T-cell (primary cell): ENCODE measurements at places on chromosomes 12 and 14. TPM values are rescaled to one million over a fixed set of nuclear protein-coding genes. Genes with fewer than 3 reads are reported as not detected.

DNA sequence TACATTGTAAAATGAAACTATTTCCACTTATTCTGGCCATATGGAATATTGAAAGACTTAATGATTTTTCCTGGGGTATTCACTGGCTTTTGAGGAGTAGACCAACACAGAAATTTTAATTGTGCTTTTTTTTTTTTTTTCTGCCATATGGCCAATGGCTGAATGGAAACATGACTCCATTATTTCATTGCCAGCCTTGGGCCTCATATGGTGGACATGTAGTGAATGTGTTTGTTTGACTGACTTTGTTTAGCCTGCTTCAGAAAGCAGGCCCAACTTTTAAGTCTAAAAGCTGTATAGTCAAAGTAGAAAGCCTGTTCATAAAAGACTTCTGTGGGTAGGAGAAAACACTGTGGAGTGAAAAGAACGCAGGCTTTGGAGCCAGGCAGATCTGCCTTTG is 2.4 kb downstream of the GNG2 start:
- no peak for DNase-seq

DNA sequence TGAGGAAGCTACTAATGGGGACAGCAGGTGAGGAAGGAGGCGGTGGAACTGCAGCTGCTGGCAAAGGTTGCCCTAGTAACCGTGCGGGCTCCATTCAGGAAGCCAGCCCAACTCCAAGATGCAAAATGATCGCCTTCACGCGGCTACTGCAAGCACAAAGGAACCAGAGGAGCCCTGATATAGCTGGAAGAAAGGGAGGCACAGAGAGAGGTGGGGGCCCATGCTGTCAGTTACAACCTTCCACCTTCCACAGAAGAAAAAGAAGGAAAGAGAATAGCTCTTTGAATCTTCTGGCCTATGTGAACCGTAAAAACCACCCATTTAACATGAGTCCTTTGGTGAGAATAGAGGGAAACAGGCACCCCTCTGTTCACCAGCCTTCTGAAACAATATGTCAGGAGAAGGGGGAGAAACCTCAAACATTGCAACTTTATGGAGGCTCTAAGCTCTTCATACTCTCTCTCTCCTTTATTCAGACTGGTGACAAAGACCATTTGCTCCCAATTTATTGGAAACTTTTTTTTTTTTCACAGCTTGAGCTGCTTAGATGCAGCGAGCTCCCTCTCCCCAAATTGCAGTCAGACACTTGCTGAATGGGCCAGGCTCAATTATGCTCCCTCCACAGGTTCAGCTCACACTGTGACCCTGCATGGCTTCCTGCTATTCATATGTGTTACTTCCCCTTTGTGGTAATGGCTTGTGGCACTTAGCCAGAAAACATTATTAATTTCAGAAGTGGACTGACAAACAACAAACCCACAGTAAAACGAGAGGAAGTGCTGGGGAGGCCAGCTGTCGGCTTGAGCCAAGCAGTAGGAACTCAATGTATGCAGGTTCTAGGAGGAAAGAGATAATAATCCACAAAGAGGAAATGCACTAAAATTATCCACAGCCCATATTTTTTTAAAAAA is 6.2 kb downstream of the DUSP6 start:
- DNase-seq: no peak

DNA sequence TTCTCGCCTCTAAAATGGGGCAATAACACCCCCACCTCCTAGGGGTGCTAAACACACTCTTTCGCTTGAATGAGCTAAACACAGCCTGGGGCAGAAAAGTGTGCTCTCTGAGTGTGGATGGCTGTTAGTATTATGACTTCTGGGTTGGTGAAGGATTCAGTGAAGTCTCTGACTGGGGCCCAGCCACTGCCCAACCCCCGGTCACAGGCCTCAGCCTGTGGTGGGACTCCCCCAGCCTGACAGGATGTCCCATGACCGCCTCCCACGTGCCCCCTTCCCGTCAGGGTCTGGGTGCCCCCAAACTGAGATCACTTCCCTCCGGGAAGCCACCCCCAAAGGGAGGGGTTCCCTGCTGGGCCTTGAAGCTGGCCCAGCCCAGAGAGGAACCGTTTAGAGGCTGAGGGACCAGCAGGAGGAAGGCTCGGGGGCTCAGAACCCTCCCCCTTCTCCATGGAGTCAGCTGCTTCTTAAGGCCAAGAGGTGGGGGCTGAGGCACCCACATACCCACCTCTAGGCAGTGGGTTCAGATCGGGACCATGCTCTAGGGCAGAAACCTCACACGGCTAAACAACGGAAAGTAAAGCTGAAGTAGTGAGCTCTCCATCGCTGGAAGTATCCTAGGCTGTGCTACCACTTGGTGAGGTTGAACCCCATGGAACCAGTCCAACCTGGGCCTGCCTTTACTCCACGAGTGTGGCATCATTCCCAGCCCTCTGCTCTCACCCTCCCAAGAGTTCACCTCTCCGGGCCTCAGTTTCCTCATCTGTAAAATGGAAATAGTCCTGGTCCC is 13.8 kb downstream of the DTX1 start:
- no peak for DNase-seq

RAD9B gene
- total RNA-seq: not detected

C12orf56 gene
- not detected for total RNA-seq

SCNN1A gene
- total RNA-seq: 1.0 TPM

DNA sequence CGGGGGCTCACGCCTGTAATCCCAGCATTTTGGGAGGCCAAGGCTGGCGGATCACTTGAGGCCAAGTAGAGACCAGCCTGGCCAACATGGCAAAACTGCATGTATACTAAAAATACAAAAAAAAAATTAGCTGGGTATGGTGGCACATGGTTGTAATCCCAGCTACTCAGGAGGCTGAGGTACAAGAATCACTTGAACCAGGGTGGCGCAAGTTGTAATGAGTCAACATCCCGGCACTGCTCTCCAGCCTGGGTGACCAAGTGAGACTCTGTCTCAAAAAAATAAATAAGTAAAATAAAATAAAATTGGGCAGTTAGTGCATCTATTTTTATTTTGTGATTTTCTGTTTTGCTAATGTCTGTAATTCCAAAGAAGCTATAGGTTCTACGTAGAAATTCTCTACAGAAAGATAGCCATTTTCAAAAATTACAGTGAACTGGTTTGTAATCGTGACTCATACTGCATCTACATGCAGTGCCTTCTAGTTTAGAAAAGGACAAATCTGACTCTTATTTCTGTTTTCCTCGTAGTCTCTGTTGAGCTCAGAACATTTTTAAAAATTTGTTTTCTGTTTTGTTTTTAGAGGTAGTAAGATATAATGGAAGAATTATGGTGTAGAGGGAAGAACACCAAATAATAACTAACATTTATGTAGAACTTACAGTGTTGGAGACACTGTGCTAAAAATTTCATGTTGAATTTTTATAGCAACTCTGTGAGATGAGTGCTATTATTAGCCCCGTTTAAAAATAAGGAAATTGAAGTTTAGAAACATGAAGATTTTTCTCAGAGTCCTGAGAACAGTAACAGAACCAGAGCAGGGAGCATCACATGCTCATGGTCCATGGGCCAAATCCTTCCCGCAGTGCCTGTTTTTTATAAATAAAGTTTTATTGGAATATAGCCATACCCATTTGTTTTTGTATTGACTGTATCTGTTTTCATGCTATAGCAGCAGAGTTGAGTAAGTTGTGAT is 201.2 kb downstream of the SYNE2 start:
- no peak for DNase-seq

DNA sequence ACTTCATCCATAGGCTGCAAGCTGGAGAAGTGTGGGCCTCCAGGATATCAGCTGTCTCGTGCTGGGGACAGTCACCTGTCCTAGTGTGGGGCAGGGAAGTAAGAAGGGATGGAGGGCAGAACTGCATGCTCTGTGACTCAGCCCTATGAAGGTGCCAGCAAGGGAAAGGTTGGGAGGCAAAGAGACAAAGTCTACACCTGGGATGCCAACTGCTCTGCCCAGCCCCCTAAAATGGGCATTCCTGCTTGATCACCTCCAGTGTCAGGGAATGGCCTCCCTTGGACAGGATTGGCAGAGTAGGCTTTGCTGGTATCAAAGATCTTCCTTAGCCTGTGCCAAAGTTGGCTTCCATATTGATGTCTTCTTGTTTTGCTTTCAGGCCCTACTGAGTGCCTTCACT is 335.0 kb downstream of the BCL11B start:
- DNase-seq: no peak
